Cerebellum (tissue), 4 donors: ENCODE measurements at places on chromosomes 1 and 21.

GRCh38 chr1:151176514-151177045 lies 799 bp upstream of the TMOD4 start:
- DNase-seq: no peak

DNA sequence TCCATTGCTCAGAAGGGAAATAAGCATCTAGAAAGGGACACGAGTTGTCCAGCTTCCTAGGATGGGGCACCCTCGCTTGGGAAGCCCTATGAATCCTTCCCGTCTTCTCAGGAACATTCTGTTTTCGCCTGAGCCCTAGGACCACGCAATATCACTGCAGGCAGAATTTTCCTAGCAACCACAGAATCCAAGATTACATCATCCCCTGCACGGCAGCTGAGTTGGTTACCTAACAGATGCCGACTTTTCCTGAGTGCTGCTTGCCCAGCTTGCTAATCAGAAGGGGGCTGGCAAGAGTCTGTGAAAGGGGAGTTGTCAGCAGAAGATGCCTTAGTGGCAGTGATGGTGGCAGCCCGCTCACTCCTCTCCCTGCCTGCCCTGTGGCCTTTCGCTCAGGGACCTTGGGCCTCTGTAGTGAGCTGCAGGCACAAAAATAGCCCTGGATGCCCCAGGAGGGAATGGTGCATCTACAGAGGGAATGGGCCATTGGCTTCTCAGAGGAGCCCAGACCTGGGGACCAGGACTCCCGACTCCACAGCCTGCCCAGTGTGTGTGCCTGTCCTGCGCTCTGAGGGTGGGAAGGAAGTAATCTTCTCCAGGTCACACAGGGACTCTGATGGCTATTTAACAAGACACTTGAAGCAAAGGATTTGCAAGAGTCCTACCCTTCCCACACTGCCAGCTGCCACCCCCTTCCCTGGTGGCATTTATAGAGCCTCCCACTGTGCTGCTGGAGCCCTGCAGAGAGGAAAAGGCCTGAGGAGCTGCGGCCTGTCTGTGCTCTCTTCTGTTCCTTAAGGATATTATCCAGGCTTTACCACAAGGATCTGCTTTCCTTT lies 28.9 kb upstream of the CLSTN1 start:
- peak; percentile 89 for DNase-seq

- DNase-seq: no peak
These were observed 53.1 kb upstream of the GPR37L1 start for GRCh38 chr1:202069662-202070061.

DNA sequence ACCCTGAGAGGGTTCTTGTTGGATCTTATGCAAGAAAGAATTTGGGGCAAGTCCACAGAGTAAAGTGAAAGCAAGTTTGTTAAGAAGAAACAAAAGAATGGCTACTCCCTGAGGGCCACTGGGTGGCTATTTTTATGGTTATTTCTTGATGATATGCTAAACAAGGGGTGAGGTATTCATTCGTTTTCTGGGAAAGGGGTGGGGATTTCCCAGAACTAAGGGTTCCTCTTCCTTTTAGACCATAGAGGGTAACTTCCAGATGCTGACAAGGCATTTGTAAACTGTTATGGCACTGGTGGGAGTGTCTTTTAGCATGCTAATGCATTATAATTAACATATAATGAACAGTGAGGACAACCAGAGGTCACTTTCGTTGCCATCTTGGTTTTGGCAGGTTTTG lies 18.2 kb upstream of the IFI6 start:
- DNase-seq: no peak

DNA sequence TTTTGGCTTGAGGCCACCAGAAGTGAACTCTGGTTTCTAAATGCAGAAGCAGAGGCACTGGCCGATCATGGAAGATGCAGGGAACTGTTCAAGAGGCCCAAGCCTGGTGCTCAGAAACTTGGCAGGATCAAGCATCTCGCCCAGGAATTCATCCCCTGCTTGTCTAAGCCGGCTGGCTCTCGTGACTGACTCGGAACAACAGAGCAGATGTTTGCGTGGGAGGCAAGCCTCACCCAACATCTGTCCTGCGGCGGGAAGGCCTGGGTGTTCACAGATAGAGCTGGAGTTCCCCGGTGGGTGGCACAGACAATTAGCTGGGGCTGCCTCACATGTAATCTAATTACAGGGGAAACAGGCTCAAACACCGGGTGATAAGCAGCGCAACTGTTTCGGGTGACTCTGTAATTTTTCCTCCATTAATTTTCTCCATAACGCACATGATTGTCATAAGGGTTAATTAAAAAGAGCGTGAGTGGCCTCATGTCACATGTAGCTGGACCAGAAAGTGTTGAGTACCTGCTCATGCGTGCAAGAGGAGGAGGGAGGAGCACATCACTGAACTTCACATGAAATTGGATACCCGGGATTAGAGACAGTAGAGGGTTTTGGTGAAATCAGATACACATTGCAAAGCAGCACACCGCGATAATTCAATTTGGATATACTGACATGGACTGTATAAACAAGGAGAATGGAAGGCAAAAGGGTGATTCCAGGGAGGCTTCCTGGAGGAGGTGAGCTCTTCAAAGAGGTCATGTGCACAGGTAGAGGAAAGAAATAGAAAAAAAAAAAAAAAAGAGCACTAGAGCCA lies 180.0 kb downstream of the ETS2 start:
- DNase-seq: no peak

- DNase-seq: no peak
These were observed 103.6 kb upstream of the RAB4A start for GRCh38 chr1:229167318-229167717.

DNA sequence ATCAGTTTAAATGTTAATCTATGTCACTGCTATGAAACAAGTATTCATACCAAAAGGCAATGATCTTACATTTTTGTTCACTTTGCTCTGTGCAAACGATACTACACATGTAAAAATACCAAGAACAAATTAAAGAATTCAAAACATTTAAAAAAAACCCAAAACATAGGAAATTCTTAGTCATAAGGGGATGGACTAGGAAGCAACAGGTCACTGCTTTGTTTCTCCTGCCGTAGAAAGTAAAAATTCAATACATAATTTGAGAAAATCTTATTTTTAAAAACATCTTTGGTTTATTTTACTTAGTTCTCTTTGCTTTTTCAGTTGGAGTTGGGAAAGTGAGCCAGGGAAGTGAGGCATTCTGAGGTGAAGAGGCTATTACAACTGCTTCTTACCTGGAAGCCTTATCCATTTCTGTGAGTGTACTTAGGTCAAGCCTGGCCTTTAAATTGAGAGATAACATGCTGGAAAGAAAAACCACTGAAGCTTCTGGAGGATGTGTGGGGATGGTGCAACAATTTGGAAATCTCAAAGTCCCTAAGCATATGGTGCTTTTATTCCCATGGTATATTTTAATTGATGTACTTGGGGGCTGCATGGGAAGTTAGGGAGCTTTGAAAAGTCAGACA lies 183.5 kb downstream of the CDC42BPA start:
- DNase-seq: no peak

DNA sequence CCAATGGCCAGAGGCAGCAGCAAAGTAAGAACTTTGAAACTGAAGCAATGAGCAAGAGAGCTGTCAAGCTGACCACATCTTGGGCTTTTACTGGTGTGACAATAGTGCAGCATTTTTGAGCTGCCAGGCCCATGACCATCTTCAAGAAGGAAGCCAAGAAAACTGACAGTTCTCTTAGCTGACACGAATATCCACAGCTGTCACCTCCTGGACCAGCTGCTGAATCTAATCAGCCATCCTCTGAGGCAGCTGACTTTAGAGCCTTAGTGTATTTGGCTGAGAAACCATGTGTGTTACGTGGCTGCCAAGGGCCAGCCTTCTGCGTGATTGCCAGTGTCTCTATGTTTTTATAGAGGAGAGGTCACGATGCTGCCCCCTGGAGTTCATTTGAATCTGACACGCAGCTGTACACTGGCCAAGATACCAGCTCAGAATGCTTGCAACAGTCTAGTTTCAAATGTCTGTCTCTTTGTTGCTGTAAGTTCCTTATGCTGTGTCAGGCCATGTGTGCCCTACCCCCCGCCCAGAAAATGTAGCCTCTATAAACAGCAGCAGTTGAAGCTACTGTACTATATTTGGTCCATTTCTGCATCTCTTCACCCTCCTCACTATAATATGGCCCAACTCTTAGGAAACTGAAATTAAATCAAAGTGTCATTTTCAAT lies 39.7 kb downstream of the PALMD start:
- no peak for DNase-seq

- DNase-seq: no peak
These were observed 6.8 kb upstream of the IFI6 start for GRCh38 chr1:27678747-27679146.

DNA sequence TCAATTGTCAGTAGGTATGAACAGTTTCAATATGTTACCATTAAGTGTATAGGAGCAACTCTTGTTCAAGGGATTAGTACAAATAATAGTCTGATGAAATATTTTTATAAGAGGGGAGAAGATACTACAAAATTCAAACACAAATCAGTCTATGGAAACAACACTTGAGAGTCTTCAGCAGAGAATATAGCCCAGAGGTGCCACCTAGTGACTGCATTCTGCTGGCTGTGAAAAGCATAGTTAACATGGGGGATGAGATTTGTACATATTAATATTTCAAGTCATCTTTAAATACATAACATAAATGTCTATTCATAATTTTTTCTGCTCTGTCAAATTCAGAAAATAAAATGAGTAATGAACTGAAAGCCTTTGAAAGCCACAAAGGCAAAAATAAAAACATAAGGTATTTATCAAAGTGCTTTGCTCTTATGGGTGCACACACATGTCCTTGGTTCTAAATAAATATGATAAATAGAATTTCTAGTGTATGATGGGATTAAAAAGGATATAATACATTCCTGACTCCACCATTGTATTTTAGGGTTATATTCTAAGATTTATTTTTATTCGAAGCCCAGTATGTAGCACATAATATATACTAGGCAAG lies 440.9 kb upstream of the ZRANB2 start:
- peak; percentile 29 for DNase-seq
